D721Med (cell line): ENCODE measurements at places on chromosomes 1 and 21.

DNA sequence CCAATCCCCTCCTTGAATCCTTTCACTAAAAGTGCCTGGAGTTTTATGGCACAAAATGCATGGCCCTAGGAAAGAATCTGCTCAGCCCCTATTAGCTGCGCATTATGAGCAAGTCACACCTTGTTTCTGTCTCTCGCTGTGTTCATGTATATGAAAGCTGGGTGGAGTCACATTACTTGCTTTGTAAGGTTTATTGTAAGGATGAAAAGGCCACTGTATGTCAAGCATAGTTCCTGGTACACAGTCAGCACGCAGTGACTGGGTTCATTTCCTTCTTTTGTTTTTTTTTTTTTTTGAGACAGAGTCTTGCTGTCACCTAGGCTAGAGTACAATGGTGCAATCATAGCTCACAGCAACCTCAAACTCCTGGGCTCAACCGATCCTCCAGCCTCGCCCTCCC, 6.7 kb upstream of the SLC9A1 start:
- no peak for DNase-seq

GRCh38 chr1:112507921-112508277, 866 bp upstream of the WNT2B start:
- peak; percentile 58 for DNase-seq

- no peak for DNase-seq
These were observed 28.7 kb downstream of the MRPL37 start for GRCh38 chr1:54228638-54229079.

DNA sequence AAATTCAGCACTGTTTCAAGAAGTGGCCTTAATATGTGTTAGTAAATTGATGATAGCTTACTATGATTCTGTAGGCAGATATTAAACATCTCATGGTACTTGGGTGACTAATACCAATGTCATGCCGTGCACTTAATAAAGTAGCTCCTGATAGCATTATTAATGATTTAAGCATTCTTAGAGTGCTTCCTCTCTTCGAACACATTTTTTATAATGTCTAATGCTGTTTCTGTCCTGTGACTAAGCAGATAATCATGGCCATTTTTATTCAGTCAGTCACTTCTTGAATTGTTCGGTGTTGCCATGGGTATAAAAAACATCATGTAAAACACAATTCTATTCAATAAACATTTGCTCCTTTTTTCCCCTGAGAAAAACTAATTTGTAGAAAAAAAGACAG, 804.6 kb upstream of the ADGRL4 start:
- no peak for DNase-seq

DNA sequence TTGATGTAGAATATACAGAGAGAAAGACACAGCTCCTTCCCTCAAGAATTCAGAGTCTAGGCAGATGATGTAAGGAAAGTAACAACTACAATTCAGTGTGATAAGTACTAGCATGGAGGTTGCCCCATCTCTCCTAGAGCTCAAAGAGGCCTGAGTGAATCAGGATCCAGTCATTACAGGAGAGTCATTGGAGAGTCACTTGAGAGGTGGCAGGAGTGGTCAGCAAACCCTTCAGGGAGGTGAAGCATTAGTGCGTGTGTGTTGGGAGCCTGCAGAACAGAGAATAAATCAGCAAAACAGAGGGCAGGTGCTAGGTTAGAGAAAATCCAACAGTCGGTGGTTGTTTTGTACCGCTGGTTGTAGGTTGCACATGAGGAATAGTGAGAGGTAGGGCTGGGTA, 46.1 kb downstream of the GRIK1 start:
- no peak for DNase-seq
